ENCODE measurements at places on chromosomes 2 and 18.

- DNase-seq = no peak
Measured at GRCh38 chr2:1716441-1716840, 27.9 kb downstream of the PXDN start.

DNA sequence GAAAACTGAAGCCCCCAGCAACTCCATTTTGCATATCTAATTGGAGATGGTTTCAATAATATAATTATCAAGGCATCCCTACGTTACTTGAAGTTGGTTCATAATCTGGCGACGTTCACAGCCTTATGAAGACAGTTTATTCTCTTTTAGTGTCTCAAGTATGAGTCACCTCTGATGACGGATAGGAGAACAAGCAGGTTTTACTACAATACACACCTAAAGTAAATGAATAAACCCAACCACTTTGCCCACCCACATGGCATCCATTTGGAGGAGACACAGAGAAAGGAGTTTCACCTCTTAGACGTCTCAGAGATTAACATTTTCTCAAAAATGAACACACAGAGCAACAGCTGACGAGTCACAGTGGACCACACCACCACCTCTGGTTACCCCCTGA, 40.8 kb downstream of the BCL11A start:
- DNase-seq = no peak

GRCh38 chr2:149661844-149662243, 74.3 kb upstream of the MMADHC start:
- no peak for DNase-seq

- DNase-seq = no peak
Measured at GRCh38 chr2:216453955-216454614, 41.8 kb downstream of the SMARCAL1 start.

DNA sequence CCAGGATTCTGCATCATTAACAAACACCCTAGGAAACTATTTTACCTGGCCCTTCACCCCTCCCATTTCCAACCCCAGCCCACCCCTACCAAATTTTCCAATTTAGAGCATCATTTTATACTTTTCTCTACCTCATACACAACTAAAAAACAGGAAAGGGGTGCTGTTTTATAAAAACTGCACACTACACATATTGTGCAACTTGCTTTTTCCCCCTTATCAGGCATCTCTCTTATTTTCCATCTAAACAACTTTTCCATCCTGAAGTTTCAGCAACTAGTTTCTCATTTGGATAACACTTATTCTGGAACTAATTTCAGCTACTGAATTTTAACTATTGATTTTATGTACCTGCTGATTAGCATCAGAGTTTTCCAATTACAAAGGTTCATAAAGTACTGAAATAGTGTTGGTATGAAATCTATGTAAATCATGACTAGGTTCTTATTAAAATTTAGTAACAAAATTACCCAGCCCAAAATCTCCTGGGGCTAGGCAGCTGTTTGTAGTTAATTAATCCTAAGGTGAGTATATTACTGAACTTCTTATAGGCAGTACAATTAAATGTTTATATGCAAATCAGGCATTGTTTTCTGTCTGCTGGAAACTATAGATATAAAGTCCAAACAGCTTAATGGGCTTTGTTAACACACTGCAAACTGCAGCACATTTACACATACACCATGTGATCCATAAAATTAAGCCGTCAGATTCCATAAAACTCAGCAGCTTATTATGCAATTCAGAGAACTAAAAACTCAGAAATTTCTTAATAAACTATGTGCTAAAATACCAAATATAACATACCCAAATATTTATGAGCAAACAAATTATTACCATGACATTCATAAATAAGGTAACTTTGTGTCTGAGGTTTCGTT, 7.9 kb downstream of the SF3B1 start:
- no peak for DNase-seq

DNA sequence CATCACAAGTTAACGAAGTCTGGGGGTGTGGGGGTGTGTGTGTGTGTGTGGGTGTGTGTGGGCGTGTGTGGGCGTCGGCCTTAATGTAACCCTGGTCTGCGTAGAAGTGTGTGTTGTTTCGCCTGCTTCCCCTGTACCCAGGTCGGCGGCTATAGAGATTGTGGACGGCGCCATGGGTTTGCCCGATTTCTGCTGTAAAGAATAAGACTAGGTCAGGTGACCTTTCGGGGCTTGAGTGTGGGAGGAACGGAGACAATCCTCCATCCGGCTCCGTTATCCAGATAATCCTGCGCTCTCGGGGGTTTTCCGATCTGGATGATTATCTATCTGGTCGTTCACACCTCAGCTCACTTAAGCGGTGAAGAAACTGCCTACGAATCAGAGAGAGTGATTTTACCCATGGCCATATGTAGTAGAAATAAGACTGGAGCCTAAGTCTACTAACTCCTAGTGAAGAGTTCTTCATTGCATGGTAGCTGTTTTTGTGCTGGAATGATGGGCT, 543 bp downstream of the HADHB start:
- DNase-seq = peak; percentile 33

- DNase-seq = no peak
Measured at GRCh38 chr2:240441326-240441992, 6.0 kb downstream of the GPC1 start.

- no peak for DNase-seq
Measured at GRCh38 chr2:187445051-187445450, 3.0 kb downstream of the CALCRL start.

GRCh38 chr2:230885463-230886130, 20.9 kb downstream of the ITM2C start:
- DNase-seq = no peak

DNA sequence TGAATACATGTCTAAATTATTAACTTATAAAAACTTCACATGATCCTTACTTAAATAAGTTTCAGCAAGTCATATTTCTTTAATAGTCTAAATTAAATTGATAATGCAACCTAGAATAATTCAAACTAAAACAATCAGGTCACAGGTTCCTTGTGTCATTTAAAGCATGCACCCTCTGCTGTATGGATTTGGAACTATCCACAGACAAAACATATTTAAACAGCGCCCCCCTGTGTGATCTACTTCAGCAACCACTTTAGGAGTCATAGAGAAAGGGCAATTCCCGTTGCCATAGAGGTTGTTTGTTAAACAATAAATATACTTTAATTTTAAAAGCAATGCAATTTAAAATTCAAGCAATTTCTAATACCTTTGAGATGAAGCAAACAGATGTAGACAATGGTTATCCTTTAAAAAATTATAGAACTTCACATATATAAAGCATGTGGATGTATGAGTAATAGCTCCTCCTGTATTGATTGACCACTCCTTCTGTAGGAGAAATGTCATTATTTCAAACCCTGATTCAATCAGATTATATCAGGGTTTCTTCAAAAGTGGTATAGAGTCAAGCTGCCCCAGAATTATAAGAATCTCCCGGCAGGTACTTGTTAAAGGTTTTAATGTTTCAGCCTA, 21.2 kb downstream of the GRB14 start:
- no peak for DNase-seq

- no peak for DNase-seq
Measured at GRCh38 chr2:240584486-240585031, 2.0 kb upstream of the CAPN10 start.

DNA sequence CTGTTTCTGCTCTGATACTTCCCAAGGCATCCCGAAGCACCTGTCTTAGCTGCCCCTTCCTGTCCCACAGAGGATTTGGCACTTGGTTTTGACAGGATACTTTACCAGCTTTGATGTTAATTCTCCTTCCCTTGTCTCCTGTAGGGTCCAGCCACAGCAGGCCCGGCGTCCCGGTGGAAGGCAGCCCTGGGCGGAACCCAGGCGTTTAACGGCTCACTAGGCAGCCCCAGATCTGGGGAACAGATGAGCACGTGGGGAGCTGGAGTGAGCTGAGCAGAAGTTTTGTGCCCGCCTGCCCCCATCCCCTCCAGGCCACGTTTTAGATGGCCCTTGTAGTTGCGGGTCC, 11.4 kb downstream of the ANKRD23 start:
- DNase-seq = no peak

GRCh38 chr2:223890721-223891120, 53.3 kb upstream of the AP1S3 start:
- DNase-seq = no peak

DNA sequence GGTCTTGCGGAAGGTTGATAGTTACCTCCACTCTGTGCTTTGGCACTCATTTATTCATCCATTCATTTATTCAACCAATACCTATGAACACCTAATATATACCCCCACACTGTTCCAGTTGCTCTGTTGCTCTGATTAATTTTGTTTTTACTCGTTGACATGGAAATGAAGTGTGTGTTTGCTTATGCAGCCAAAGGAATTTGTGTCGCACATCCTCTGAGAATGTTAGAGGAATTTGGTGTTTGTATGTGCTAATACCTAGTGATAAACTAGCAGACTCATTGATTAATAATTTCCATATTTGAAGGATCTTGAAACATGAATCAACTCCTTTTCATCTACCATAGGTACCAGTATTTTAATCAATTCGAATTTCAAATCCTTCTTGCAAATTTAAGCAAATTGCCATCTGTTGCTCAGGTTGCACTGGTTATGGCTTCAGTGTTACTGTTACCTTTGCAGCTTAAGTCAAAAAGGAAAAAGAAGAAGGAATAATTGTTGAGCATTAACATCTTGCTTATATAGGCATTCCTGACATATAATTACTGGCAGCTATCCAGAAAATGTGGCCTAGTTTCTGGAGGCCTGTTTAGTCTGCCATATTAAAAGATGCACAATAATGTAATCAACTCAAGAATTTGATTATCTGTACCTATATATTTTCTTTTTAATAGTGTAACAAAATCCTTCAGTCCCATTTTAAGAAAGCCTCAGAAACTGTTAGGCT, 25.7 kb upstream of the CRIM1 start:
- DNase-seq = no peak

GRCh38 chr2:194896871-194897270, 760.2 kb upstream of the SLC39A10 start:
- no peak for DNase-seq

DNA sequence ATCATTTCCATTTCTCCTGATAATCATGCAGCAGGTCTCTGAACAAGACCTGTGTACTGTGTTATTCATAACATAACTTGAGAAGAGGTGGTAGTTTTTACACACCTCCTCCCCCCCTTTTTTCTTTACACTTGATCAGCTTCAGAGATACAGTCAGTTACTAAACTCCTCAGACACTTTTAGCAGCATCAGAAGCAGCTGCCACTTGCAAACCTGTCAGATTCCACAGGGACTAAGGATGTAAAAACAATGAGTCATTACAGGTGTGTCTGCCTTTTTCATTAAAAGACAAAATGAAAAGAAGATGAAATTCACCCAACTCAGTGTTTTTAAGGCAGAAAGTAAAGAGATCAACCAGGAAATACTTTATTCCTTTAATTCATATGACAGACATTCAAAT, 254.0 kb downstream of the NRXN1 start:
- DNase-seq = no peak

GRCh38 chr2:239269173-239269885, 131.5 kb downstream of the HDAC4 start:
- DNase-seq = no peak

DNA sequence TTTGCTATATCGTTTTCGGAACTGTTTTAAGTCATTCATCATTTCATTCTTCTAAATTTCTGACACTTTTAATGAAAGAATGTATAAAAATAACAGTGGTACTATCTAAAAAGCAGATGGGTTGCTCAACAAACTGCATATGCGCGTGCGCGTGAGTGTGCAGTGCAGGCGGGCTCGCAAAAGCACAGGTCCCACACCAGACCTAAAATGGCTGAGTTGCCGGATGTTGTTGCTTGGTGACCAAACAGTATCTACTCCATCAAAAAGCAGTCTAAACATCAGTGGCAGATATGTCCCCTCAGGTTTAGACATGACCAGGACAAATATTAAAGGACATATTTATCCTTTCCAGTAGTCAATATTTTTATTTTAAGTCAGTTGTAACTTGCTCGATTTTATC, 5.1 kb downstream of the NOL4 start:
- DNase-seq = no peak
